Occipital lobe (tissue), 3 donors: ENCODE measurements at places on chromosomes 1 and 21. TPM values are rescaled to one million over a fixed set of nuclear protein-coding genes. Genes with fewer than 3 reads are reported as not detected.

GRCh38 chr1:34688006-34688741 is 66.7 kb upstream of the GJB5 start:
- no peak for DNase-seq

DNA sequence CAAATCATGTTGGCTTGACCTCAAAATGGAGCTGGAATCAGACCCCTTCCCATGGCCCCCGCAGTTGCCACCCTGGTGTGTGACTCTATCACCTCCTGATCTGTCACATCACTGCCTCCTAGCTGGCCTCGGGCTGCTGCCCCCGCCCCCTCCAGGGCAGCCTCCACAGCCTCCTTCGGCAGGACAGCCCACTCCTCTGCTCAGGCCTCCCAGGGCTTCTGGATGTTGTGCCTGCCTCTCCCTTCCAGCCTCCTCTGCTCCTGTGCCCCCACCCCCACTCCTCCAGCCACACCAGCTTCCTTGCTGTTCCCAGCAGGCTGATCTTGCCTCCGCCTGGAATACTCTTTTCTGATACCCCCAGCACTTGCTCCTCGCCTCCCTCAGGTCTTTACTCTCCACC is 134.4 kb upstream of the EDN2 start:
- DNase-seq, result no peak

- no peak for DNase-seq
These were observed 28.3 kb downstream of the GADD45A start for GRCh38 chr1:67713057-67713846.

DNA sequence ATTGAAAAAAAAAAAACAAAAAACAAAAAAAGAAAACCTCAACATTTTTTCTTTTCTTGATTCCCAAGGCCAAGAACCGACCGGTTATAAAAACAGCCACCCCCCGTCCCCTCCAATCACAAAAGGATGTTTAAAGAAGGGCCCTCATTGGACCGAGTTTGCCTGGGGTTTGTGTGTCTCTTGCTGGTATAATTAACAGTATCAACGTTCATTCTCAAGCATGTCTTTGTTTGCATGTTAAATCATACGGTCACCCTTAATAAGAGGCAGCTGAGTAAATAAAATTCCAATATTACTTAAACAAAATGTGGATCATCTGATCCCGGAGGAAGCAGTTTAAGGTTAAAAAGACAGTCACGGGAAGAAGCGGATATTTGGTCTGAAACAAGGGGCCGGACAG is 201.1 kb downstream of the PRDM2 start:
- no peak for DNase-seq

GRCh38 chr1:14313731-14314431 is 284.6 kb upstream of the KAZN start:
- DNase-seq, result no peak

GRCh38 chr21:36422279-36423098 is 37.3 kb downstream of the CHAF1B start:
- DNase-seq, result no peak

- DNase-seq, result no peak
These were observed 21.7 kb upstream of the ZBTB21 start for GRCh38 chr21:42031816-42032215.

DNA sequence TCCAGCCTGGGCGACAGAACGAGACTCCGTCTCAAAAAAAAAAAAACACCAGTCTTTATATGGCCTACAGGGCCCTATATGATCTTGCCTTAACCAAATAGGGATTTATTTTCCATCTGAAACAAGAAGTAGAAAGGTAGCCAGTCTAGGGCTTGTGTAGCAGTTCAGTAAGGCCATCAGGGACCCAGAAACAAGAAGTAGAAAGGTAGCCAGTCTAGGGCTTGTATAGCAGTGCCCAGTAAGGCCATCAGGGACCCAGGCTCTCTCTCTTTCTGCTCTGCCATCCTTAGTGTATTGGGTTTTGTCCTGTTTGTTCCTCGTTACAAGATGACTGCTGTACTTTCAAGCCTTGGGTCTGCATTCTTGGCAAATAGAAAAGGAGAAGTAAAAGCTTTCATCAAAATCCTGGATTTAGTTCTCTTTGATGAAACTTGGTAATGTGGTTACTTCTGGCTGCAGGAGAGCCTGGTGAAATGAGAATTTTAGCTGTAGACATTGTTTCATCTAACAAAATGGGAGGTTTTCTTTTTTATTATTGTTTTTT is 46.1 kb downstream of the PKN2 start:
- no peak for DNase-seq

DNA sequence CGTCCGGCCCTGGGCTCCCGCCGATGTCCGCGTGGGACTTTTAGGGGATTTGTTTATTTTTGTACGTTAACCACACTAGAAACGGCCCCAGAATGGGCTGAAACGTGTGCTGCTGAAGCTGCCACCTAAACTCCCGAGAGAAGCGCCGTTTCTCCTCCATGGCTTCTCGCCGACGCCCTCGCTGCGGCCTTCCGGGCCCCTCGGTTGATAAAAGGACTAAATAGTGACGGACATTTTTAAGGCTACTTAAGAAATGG is 678 bp upstream of the PTTG1IP start:
- no peak for DNase-seq

DIRAS3 gene
- total RNA-seq, result 0.94 TPM

DNA sequence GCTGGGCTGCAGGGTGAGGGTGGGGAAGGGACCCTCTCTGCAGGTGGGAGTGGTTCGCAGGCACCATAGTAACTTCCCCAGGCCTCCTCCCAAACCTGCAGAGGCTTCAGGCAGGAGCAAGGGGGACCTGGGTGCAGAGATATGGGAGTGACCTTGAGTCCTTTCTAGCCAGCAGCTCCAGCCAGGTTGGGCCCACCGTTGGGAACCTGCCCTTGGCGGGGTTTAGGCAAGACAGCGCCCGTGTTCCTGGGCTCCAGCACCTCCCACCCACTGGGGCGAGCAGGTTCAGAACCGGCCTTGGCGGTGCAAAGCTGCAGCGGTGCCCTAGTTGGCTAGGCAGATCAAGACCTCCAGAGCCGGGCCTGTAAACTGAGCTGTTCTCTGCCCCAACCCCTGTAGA is 2.2 kb upstream of the PRDM16 start:
- no peak for DNase-seq

DNA sequence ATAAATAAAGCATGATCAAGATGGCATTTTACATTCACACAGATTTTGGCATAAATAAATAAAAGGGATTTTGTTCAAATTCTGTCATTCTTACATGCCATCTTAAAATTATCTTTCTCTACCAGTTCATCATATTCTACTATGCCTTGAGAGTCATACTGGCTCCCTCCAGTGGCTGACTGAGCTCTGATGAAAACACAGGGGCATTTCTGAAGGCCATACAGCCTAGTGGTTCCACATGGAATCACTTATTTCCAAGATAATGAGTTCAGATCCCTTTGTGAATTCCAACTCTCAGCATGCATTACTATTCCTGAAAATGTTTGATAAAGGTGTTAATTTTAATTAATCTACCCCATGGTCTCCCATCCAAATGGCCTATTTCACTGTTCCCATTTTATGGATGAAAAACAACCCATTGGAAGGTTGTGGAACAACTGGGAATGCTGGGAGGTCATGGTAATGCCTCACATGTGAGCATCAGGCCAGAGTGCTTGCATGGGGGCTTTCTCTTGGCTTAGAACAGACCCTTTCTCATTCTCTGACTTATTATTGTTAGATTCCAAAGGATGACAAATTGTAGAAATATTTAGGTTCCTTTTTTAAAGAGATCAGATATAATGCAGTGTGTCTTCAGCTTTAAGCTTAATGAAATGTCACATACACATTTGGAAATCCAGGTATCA is 622.4 kb upstream of the PKN2 start:
- DNase-seq, result no peak

DNA sequence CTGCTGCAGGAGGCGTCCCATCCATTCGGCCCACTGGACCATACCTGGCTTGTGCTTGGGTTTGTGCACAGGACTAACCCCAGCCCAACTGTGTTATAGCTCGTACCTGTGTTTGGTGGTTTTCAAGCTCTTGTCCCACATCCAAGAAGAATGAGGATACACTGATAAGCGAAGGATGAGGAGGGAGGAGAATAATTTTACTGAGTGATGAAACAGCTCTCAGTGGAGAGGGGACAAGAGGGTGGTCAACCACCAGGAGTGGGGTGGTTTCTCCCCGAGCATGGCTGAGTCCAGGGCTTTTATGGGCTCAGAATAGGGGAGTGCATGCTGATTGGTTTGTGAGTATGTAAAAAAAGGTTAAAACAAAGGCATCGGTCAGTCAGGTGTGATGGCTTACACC is 12.1 kb upstream of the USP48 start:
- DNase-seq, result no peak

IRF6 gene
- total RNA-seq, result 0.31 TPM

NES gene
- total RNA-seq, result 24.0 TPM

INSRR gene
- 0.31 TPM for total RNA-seq

DNA sequence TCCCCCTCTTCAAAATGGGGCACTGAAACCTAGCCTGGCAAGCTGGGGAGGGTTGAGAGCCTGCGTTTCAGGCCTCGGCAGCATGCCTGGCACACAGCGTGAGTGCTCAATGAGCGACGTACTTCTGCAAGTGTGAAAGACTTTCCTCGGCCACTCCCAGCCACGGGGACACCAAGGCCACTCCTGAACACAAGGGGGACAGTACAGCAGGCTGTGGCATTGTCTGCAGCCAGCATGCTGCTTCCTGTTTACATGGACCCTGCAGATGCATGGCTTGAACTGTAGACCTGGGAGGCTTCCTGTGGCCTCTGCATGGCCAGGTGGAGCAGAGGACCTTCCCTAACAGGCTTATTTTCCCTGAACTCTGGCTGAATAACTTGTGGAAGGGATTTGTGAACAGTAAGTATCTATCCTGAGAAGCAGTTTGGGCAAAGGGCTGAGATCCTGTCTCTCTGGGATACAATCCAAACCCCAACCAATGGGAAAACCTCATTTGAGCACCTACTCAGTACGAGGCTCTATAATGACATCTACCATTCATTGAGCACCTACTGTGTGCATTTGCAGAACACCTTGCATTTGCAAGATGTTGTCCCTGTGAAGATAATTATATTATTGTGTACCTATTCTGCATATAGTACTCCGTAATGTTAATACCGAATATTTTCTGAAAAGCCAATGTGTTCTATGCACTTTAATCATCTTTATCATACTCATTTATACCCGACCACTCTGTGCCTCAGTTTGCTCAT is 9.9 kb upstream of the HSPG2 start:
- no peak for DNase-seq

FCER1A gene
- total RNA-seq, result 0.47 TPM

PDE4B gene
- 77.8 TPM for total RNA-seq

DNA sequence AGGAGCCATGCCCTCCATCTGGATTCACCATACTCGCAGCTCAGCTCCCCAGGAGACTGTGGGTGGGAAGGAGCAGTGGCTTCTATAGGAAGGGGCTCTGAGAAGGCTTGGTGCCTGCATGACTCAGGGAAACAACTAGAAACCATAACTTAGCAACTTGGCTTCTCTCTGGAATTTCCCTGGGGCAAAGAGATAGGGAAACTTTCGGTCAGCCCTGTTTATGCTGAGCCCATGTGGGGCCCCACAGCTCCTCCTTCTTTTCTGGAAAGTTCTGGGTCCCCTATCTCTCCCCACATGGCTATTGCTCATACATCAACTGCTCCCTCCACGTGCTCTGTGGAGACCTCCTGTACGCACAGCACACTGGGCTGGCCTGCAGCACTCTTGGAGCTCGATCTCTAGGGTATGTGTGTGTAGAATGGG is 39.3 kb downstream of the PLEKHA6 start:
- no peak for DNase-seq

- DNase-seq, result no peak
These were observed 22.1 kb upstream of the CREG1 start for GRCh38 chr1:167575649-167576048.

GRCh38 chr1:32040711-32041110 is 27.0 kb downstream of the KHDRBS1 start:
- no peak for DNase-seq

CPLANE2 gene
- total RNA-seq, result 19.0 TPM

RHD gene
- 0.16 TPM for total RNA-seq

GRCh38 chr1:174040387-174040786 is 18.2 kb upstream of the RC3H1 start:
- no peak for DNase-seq

DNA sequence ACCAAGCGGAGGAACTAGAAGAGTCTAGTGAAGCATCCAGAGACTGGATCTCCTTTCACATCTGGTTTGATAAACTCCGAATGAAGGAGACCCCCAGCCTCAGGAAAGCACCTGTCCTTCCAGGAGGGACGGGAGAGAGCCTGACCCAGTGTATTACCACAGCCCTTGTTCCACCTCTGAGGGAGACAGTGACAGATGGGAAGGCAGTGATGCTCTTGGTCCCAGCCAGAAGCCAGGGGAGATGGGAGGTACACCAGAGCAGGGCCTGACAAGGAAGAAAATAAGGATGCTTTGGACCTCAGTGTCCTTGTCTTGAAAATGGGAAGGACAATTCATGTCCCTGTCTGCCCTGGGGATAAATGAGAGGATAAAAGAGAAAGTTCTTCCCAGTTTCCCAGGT is 3.5 kb downstream of the KLHDC7A start:
- no peak for DNase-seq

- no peak for DNase-seq
These were observed 6.0 kb upstream of the CFAP141 start for GRCh38 chr1:154212083-154212482.

DNA sequence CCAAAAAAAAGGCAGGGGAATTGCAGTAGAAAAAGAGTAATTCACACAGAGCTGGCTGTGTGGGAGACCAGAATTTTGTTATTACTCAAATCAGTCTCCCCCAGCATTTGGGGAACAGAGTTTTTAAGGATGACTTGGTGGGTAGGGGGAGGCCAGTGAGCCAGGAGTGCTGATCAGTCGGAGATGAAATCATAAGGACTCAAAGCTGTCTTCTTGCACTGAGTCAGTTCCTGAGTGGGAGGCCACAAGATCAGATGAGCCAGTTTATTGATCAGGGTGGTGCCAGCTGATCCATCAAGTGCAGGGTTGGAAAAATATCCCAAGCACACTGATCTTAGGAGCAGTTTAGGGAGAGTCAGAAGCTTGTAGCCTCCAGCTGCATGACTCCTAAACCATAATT is 23.7 kb upstream of the EDARADD start:
- DNase-seq, result no peak

DNA sequence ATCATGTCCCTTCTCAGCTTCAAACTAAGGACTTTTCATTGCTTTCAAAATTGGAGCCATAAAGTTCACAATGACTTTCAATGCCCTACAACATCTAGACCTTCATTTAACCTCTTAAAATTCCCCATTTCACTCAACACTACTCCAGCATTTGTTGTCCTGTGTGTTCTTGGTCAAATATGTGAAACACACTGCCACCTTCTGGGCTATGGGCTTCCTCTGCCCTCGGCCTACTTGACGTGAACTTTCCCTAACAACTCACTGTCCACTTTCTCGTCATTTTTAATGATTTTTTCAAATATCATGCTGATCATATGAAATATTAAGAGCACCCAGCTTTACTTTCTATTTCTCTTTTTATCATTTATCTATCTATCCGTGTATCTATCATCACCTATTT is 2018.4 kb downstream of the NCAM2 start:
- DNase-seq, result no peak

TIE1 gene
- total RNA-seq, result 7.0 TPM

DNA sequence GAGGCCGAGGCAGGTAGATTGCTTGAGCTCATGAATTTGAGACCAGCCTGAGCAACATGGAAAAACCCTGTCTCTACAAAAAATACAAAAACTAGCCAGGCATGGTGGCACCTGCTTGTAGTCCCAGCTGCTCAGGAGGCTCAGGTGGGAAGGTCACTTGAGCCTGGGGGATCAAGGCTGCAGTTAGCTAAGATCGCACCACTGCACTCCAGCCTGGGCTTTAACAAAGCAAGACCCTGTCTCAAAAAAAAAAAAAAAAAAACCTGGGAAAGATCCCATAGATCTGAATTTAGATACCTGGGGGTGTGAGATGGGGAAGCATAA is 32.9 kb downstream of the NIBAN1 start:
- DNase-seq, result no peak

GRCh38 chr1:59747420-59748024 is 67.2 kb upstream of the HOOK1 start:
- DNase-seq, result no peak

ETV3L gene
- not detected for total RNA-seq
